ENCODE measurements at places on chromosomes 7 and 10.
A peak's percentile ranks its signal among the peaks of the same experiment; 100 is the strongest.

DNA sequence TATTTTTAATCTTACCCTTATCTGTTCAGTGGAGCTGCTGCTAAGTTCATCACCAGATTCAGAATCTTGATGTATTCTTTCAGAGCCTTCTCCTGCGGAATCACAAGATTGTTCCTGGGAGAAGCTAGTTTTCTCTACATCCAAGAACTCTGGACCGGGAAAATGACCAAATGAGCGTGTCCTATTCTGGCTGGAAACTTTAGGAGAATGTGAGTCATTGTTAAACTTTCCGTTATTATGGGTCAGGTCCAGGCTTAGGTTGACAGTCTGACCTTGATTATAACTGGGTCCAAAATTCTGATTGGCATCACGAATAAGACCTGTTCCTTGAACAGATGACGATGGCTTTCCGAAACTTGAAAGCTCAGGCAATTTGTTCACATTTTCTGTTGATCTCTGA lies 20.5 kb downstream of the ARHGAP12 start:
- no peak for DNase-seq

GRCh38 chr7:137282043-137282442 lies 61.5 kb downstream of the PTN start:
- DNase-seq, result no peak

DNA sequence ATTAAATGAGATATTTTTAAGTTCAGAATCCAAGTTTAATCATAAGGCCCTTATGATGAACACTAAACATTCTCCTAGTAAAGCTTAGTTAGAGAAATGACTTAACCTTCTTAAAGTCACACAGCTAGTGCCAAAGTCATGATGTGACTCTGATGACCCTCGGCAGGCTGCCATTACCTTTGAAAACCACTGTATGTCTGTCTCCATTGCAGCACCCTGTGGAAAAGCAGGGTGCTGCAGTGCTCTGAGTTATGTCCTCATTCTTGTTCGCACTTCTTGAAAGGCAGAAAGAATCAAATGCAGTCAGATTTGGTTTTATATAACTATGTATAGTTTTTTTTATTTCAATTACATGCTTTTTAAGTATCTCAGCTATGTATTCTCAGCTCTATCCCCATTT lies 105.0 kb downstream of the PHTF2 start:
- DNase-seq, result no peak

DNA sequence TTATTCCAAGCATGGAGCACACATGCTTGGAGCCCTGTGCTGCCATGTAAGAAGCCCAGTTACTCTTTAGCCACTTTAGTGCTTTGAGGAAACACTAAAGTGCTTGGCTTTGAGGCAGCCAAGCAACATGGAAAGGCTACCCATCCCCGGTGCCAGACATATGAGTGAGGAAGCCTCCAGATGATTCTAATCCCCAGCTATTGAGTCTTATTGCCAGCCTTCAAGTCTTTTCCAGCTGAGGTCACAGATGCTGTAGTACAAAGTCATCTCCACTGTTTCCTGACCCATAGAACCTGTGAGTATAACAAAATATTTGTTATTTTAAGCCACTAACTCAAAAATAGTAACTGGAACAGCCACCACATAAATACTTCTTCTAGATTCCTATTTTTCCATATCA lies 91.4 kb upstream of the CYP26C1 start:
- no peak for DNase-seq

GRCh38 chr7:154871507-154871906 lies 131.4 kb downstream of the PAXIP1 start:
- DNase-seq, result no peak

- no peak for DNase-seq
Measured at GRCh38 chr7:40579401-40579800, 444.6 kb downstream of the SUGCT start.

DNA sequence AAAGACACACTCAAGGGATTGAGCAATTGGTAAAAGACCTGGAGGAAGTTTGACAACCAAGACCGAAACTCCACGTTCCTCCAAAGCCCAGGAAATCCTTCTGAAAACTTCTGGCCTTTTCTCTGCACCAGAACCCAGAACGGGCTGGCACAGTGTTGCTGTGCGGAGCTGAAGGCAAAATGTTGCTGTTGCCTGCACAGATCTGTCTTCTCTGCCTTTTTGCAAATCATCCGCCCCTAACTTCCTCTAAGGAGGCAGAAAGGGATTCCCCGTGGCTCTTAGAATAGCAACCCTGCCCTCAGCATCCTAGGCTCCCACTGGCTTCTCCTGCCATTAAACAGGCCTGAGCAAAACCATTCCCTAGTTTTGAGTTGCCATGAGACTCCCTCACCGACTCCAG lies 44.9 kb downstream of the FIGNL1 start:
- DNase-seq, result no peak

DNA sequence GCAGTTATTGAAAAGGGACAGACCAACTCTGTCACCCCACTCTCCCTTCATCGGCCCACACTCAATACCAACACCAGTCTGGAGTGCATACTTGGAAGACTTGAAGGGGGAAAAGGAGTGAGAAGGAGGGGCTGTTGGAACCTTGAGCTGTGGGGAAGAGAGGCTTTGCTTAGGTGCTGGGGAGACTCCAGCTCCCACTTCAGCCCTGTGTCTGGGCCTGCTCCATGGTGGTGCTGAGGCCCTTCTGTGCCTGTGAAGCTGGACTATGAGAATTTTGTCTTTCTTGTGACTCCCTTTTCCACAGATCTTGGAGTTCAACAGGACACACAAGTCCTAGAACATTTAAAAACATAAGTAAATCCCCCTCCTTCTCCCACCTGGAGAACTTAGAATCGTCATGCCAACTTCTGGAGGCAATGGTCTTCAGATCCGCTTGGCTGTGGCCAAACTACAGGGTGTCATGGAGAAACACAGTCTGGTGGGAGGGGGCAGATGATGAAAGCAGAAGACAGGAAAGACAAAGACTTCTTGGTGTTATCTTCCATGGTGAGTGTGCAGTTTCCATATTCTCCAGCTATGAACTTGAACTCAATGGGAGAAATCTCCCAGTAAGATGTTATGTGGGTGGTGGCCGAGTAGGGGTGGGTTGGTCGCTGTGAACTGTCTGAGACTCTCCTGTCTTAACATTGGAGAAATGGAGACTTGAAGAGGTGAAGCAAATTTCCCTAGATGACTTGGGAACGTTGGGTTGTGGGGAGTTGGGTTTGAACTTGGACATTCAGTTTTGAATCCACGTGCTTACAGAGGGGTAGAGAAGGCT lies 18.4 kb upstream of the GIMAP8 start:
- DNase-seq, result no peak

DNA sequence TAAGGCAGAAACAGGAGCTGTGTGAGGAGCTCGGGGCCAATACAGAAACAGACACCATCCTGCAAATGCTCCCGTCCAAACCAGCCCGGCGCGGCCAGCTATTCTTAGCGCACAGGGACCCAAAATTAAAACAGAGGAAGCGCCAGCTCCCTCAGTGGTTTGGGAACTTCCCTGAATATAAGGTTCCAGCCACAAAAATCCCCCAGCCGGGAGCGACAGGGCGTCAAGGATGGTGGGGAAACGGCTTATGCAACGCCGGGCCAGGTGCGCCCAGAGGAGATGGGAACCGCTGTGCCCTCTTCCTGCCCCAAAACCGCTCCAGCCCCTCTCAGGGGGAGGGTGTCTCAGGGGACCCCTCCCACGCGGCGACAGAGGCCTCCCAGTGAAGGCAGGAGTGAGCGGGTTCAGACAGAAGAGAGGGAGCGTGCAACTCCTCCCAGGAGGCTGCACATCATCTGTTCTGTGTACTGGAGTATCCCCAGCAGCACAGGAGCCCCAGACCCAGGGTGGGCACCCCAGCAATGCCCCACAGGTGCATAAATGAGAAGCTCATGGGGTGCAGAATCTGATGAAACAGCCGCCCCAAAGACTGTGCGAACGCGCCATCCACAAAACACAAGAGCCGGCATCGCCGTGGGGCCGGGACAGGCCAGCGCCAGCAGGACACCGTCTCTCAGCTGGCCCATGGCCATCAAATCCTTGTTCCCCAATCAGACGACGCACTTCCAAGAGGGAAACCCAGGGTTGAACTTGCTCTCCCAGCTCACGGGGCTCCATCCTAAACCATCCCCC lies 73.9 kb upstream of the PDGFA start:
- DNase-seq, result no peak

GRCh38 chr10:112208997-112209396 lies 25.4 kb upstream of the GPAM start:
- DNase-seq, result no peak

DNA sequence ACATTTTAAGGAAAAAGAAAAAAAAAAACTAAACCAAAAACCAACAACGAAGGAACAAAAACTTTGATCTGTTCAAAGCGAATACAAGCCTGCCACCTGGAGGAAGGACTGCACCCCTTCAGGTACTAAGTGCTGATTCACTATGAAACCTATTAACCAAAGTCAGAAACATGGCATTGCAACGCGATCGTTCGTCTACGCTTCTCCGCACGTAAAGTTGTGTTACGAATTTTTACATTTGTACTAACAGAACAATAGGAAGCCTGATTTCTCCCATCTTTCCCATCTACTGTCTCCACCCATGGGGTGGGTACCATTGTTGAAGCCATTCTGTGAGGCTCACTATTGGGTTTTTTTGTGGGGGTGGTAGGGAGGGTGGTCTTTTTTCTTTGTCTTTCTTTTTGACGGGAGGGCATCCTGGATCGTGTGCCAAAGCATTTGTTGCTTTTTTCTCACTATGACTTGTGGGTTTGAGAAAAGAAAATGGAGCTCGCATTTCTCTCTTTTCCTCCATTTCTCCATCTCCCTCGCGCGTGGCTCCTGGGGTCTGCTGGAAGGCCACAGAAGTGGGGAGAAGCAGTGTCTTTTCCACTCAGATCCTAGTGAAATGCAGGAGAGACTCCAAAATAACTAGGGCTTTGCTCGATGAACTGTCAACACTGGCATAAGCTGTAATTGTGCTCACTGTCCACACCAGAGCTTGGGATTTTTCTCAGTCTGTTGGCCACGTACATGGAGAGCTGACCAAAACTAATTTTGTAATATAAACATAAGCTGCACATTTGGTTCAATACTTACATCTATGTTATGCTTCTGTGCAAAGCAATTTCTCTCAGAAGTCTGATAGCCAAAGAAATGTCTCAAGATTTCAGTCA lies 100.9 kb upstream of the YAE1 start:
- DNase-seq, result peak; percentile 22

DNA sequence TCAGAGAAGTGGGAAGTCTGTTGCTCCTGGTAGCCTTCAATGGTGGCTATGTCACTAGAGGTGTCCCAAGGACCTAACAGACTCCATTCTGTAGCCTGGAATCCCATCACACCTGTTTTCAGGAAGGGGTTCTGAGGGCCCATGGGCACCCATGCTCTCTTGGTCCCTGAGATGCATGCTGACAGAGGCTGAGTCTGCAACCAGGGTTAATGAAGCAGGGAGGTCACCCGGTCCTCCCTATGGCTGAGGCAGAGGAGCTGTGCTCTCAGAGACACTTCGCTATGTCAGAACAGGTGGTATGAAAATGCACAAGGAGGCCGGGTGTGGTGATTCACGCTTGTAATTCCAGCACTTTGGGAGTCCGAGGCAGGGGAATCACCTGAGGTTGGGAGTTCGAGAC lies 452.1 kb downstream of the TCERG1L start:
- DNase-seq, result no peak

- no peak for DNase-seq
Measured at GRCh38 chr7:76272142-76272541, 30.3 kb upstream of the HSPB1 start.

DNA sequence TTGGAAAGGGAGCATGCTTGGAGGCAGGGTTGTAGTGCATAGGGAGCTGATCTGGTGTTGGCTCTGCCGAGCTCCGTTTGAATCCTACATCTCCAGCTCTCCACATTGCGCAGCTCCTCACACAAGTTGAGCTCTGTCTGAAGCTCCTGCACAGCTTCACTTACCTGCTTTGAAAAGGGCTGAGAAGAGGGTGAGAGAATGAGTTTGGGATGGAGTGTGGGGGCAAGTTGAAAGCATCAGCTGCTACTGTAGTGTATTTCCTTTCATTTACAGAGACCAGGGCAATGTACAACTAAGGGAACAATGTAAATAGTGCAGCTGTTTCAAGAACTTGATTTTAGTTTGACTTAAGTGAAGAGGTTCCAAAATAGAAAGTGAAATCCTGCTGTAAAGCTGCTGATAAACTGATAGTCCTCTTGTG lies 88.5 kb downstream of the VTI1A start:
- no peak for DNase-seq

GRCh38 chr7:39644170-39644569 lies 20.8 kb downstream of the RALA start:
- DNase-seq, result no peak

GRCh38 chr10:103837370-103838069 lies 17.9 kb downstream of the SH3PXD2A start:
- DNase-seq, result no peak

- DNase-seq, result no peak
Measured at GRCh38 chr7:48337012-48337621, 165.9 kb downstream of the ABCA13 start.

GRCh38 chr7:37035631-37036030 lies 311.3 kb upstream of the AOAH start:
- DNase-seq, result no peak

DNA sequence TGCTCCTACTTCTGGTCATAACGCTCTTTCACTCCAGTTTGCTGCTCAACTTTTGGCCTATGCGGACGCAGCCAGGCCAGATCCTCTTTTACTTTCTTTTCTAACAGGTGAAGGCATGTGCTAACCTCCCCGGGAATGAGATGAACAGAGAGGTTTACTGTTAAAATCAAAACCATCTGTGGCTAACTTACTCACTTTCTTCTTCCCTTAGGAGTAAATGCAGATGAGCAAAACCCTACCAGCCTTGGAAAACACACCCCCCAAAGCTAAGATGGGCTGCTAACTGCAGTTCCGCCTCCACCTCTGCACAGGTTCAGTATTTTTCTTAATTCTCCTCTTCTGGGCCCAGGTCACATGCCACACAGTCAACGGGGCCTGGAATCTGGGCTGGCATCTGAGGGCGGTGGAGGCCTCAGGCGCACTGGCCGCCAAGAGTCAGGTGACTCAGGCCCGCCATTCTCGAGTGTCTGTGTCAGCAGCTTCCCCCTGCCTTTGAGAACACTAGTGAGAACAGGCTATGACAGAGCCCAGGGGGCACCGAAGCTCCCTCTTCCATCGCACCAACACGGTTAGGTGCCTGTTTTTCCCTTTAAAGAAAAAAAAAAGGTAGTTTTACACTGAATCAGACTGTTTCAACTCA lies 11.1 kb downstream of the FAM53B start:
- peak; percentile 69 for DNase-seq

GRCh38 chr10:12637649-12638048 lies 288.3 kb downstream of the CAMK1D start:
- no peak for DNase-seq

Data from CD4-positive, alpha-beta T cell treated with Interleukin-6 for 4 hours (primary cell).